ENCODE measurements at places on chromosomes 6 and 20.

- peaks cover 22% of the 10 kb centered on the region for H3K4me1 ChIP-seq
- H3K27me3 ChIP-seq: no peaks in the 10 kb centered on the region
- H3K4me3 ChIP-seq: no peak overlapping the region
- DNase-seq: no peak
- H3K36me3 ChIP-seq: no peaks in the 10 kb centered on the region
Measured at GRCh38 chr6:56961151-56961550, 6.2 kb downstream of the BEND6 start.

GRCh38 chr20:57829805-57830514 lies 120.1 kb upstream of the PMEPA1 start:
- H3K27me3 ChIP-seq: peaks cover 4% of the 10 kb centered on the region
- no peak overlapping the region for H3K4me3 ChIP-seq
- H3K36me3 ChIP-seq: no peaks in the 10 kb centered on the region
- no peak for DNase-seq

DNA sequence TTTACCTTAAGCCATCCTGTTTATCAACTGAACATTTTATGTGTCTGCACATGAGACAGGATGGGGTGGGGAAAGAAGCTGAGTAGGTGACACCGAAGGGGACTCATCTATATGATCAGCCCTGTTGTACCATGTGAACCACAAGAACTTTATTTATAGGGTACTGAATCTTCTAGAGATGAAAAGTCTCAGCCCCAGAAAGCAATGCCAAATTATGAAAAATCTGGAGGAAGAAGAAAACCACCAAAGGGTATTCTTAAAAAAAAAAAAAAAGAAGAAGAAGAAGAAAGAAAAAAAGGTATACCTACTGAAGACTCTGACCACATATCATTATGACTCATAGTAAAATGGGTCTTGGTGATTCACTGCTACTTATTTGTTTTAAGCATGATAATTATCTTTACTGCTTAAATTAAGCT lies 39.8 kb upstream of the HBS1L start:
- H3K27me3 ChIP-seq: peaks cover 43% of the 10 kb centered on the region
- H3K4me3 ChIP-seq: no peak overlapping the region
- DNase-seq: no peak
- H3K36me3 ChIP-seq: no peaks in the 10 kb centered on the region
- no peak overlapping the region for H3K27ac ChIP-seq

- DNase-seq: no peak
- no peaks in the 10 kb centered on the region for H3K4me1 ChIP-seq
- H3K27ac ChIP-seq: no peak overlapping the region
Measured at GRCh38 chr6:67877288-67877687, 757.8 kb upstream of the ADGRB3 start.

GRCh38 chr6:138973466-138974153 lies 14.4 kb downstream of the REPS1 start:
- no peak for DNase-seq
- H3K27me3 ChIP-seq: no peaks in the 10 kb centered on the region
- H3K36me3 ChIP-seq: no peaks in the 10 kb centered on the region
- H3K27ac ChIP-seq: peak overlapping the region; percentile 40

DNA sequence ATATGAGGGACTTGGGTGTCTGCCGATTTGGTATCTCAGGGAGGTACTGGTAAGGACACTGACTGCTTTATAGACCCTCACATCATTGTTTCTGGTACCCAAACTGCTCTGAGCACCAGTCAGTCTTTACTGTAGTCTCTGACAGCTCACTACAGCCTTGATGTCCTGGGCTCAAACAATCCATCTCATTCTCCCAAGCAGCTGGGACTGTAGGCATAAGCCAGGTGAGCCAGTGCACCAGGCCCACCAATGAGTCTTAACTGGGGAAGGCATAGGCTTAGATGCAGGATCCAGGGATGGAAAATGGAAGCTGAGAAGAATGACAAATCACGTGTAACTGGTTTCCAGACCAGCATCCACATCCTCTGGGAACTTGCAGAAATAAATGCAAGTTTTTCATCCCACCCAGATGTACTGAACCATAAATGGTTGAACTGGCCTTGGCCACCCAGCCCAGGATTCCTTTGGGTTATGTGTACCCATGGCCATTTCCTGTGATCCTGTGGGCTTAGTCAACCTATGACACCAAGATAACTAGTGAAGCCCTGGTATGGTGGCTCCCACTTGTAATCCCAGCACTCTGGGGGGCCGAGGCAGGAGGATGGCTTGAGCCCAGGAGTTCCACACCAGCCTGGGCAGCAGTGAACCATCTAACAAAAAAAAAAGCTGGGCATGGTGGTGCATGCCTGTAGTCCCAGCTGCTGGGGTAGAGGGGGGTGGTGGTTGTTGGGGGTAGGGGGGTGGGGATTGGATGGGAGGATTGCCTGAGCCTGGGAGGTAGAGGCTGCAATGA lies 5.8 kb downstream of the TUBB start:
- H3K27me3 ChIP-seq: no peaks in the 10 kb centered on the region
- no peak overlapping the region for H3K4me3 ChIP-seq
- peaks cover 36% of the 10 kb centered on the region for H3K36me3 ChIP-seq
- H3K4me1 ChIP-seq: peaks cover 36% of the 10 kb centered on the region
- DNase-seq: no peak
- peak overlapping the region; percentile 48 for H3K27ac ChIP-seq

- DNase-seq: no peak
- peaks cover 20% of the 10 kb centered on the region for H3K4me1 ChIP-seq
- no peaks in the 10 kb centered on the region for H3K36me3 ChIP-seq
- peaks cover 97% of the 10 kb centered on the region for H3K27me3 ChIP-seq
- no peak overlapping the region for H3K27ac ChIP-seq
Measured at GRCh38 chr20:58225452-58226200, 2.8 kb downstream of the ANKRD60 start.

DNA sequence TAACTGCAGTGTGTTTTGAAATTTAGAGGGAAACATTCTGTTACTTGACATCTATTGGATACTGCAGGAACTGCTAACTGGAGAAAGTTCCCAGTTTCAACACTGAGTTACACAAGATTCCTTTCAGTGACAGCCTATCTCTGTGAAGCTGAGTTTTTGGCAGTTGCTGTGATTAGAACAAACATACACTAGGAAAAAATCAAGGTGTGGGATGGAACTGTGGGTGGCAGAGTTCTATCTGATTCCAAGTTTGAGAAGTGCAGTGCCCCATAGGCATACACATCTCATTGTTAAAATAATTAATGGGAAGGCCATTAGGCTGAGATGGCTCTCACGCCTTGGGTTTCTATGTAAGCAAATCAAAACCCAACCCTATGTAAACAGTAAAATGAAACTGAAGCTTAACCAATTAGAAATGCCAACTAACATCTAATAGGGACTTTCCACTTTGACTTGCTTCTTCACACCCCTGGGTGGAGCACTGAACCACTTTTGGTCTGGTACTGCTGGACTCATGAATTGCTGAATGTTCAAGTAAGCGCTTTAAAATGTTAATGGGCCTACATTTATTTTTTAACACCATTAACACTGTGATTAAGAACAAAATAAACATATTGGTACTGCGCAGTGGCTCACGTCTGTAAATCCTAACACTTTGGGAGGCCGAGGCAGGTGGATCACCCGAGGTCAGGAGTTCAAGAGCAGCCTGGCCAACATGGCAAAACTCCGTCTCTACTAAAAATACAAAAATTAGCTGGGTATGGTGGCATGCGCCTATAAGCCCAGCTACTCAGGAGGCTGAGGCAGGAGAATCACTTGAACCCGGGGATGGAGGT lies 55.2 kb upstream of the TBC1D7 start:
- no peaks in the 10 kb centered on the region for H3K27me3 ChIP-seq
- no peak for DNase-seq
- peaks cover 13% of the 10 kb centered on the region for H3K4me1 ChIP-seq

DNA sequence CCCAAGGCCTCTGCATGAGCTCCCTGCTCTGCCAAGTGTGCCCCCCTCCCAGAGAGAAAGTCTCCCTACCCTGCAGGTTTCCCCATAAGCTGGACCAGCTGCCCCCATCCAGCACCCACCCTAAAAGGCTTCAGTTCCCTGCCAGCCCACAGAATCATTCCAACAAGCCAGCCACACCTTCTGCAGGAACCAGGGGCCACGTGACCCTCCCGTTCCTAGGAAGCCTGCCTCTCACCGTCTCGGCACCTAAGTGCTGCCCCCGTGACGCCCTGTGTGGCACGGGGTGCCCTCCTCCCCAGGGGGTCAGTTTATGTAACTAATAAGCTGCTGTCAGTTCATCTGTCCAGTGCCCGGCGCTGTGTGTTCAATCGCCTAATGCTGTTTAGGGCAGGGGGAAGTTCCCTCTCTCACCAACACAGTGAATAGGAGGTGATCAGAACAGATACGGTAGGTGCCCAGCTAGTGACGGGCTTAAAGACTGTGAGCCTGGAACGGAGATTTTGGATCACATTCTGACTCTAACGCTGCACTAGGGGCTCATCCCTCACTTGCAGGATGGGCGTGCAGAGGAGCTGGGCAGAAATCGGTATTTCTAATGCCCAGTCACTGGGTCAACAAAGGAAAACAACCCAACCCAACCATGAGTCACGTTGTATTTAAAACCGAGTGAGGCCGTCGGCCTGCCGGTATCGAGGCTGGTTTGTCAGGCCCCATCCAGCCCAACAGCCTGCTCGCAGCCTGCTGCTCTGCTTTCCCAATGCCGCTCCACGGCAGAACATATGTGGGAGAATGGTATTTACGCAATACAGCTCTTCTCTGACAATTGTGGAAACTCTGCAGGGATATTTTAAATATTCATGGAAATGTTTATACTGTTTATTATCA lies 56.0 kb downstream of the RAMACL start:
- no peak for DNase-seq
- no peaks in the 10 kb centered on the region for H3K4me1 ChIP-seq
- H3K27ac ChIP-seq: no peak overlapping the region
- H3K4me3 ChIP-seq: no peak overlapping the region
- H3K36me3 ChIP-seq: peaks cover 15% of the 10 kb centered on the region

- H3K36me3 ChIP-seq: no peaks in the 10 kb centered on the region
- peaks cover 36% of the 10 kb centered on the region for H3K27me3 ChIP-seq
- H3K4me3 ChIP-seq: no peak overlapping the region
- DNase-seq: no peak
- H3K4me1 ChIP-seq: peaks cover 7% of the 10 kb centered on the region
Measured at GRCh38 chr6:137570393-137570792, 76.2 kb upstream of the OLIG3 start.

- H3K27me3 ChIP-seq: peaks cover 61% of the 10 kb centered on the region
- H3K27ac ChIP-seq: no peak overlapping the region
- DNase-seq: no peak
- no peaks in the 10 kb centered on the region for H3K36me3 ChIP-seq
- H3K4me1 ChIP-seq: no peaks in the 10 kb centered on the region
- H3K4me3 ChIP-seq: no peak overlapping the region
Measured at GRCh38 chr20:12722091-12722490, 286.7 kb upstream of the SPTLC3 start.

DNA sequence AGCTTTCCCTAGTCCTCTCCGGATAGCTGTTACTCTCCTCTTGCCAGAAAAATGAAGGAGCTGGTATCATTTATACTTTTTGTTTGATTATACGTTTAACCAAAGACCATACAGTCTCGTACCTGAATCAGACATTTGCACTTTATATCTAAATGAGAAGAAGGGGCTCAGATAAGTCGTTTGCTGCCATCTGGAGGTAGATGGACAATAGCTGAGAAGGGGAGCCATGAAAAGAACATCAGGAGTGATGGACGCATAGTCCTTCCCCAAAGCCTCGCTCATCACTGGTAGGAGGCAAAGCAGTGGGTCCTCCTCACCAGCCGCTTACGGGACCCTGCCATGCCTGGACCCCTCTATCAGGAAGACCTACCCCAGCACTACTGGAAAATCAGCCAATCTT lies 45.4 kb downstream of the RPF2 start:
- H3K36me3 ChIP-seq: peaks cover 45% of the 10 kb centered on the region
- no peaks in the 10 kb centered on the region for H3K27me3 ChIP-seq
- H3K27ac ChIP-seq: no peak overlapping the region
- no peak overlapping the region for H3K4me3 ChIP-seq
- DNase-seq: no peak

All from mesothelial cell of epicardium (in vitro differentiated cells).